Osteoblast (primary cell): ENCODE measurements at places on chromosomes 1 and 21. TPM values are rescaled to one million over a fixed set of nuclear protein-coding genes. Genes with fewer than 3 reads are reported as not detected.

B3GALT5 gene
- under 0.01 TPM in 2 replicates for total RNA-seq

HSD11B1 gene
- 0.88 and 1.8 TPM in 2 replicates for total RNA-seq

PRAMEF7 gene
- total RNA-seq = not detected in 2 replicates

C1QTNF12 gene
- 0.36 and 0.59 TPM in 2 replicates for total RNA-seq

- no peak for DNase-seq
Observed at GRCh38 chr1:233355841-233356704, 28.5 kb downstream of the MAP3K21 start.

DNA sequence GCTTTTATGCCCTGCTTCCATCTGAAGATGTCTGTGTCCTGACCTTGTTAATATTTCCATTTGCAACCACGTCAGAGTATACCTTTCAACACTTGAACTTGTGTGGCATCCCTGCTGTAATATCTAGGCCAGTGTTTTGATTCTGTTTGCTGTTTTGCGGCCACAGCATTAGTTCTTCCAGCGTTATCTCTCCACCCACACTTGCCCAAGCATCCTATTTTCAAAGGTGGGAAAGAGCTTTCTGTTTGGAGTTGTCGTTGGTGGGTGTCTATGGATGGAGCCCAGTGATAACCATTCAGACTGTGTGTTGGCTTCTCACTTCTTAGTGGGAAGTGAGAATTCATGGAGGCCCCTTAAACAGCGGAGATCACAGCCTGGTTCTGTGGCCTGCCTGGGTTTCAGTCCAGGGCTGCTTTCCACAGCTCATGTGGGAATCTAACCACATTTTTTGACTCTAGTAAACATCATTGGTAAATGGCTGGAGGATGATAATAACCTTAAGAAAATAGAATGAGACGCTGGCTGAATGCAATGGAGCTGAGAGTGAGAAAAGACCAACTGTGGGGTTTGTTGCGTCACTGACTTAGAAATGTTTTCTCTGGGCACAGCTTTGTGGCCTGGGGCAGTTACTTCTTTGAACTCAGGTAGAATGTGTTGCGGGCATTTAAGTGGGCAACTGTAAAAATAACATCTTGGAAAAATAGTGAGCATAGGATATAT, 7.6 kb downstream of the TENT5C start:
- no peak for DNase-seq

- peak; percentile 84 for DNase-seq
Observed at GRCh38 chr1:45512641-45513054, 9.0 kb downstream of the PRDX1 start.
